ENCODE measurements at places on chromosomes 11 and 22. TPM values are rescaled to one million over a fixed set of nuclear protein-coding genes. Genes with fewer than 3 reads are reported as not detected.

- no peak for DNase-seq
- H3K27ac ChIP-seq, result no peak overlapping the region
- H3K27me3 ChIP-seq, result no peaks in the 10 kb centered on the region
Measured at GRCh38 chr11:108945341-108945740, 280.5 kb downstream of the DDX10 start.

DNA sequence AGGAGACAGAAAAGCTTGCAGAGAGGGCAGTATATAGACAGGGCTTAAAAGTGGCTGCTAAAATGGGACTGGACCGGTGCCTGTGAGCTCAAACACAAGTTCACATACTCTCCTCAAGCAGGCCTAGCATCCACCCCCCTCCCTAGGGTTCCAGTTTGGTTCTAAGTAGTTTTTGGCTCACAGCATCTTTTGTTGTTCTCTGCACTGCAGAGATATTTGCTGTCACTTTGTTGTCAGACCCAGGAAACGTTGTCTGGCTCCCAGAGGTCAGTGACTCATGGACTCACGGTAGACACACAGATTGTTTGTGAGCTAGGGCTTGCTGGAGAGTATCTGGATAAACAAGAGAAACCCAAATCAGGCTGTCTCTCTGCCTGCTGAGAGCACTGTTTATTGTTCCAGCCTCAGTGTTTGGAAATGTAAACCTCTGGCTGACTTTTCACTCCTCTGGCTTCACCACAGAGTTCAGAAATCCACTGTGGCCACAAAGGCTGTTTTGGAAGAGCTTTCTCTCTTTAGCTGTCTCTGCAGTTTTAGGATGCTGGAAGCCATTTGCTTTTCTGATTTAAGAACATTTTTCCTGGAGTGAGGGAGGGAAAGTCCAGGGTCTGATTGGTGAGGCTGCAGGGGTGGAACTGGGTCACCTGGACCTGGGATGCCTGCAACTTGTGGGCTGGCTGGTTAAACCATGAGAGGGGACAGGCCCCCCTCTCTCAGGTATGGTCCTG lies 303.7 kb upstream of the PLET1 start:
- H3K27ac ChIP-seq, result no peak overlapping the region
- no peak for DNase-seq
- no peak overlapping the region for H3K4me3 ChIP-seq
- no peaks in the 10 kb centered on the region for H3K27me3 ChIP-seq

SAAL1 gene
- 39.8 TPM for total RNA-seq

- peaks cover 20% of the 10 kb centered on the region for H3K4me1 ChIP-seq
- H3K36me3 ChIP-seq, result peaks cover 9% of the 10 kb centered on the region
- no peak overlapping the region for H3K27ac ChIP-seq
- H3K4me3 ChIP-seq, result no peak overlapping the region
Measured at GRCh38 chr11:46504817-46505613, 88.8 kb downstream of the AMBRA1 start.

DNA sequence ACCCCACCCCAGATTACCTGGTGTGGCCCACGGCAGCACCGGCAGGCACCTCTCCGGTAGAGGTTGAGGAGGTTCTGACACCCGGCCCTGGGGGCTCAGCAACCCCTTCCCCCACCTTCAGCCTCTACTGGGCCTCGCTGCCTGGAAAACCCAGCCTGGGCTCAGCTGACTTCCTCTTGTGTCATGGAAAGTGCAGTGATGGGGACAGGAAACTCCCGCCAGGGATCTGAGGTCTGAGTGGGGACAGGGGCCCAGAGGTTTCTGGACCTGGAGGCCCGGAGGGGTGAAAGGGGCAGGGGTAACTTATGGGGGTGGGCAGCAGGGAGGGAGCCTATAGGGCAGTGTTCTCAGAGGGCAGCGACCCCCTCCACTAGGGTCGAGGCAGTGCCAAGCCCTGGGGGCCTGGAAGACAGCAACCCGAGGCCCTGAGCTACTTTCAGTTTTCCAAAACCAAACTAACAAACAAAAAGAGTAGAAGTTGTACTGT lies 10.0 kb upstream of the CD5 start:
- H3K4me1 ChIP-seq, result peaks cover 12% of the 10 kb centered on the region
- H3K27ac ChIP-seq, result no peak overlapping the region
- H3K36me3 ChIP-seq, result peaks cover 8% of the 10 kb centered on the region
- no peak for DNase-seq

- no peaks in the 10 kb centered on the region for H3K27me3 ChIP-seq
- peaks cover 19% of the 10 kb centered on the region for H3K36me3 ChIP-seq
- H3K4me1 ChIP-seq, result peaks cover 1% of the 10 kb centered on the region
- no peak for DNase-seq
- no peak overlapping the region for H3K27ac ChIP-seq
- no peak overlapping the region for H3K4me3 ChIP-seq
Measured at GRCh38 chr11:69664901-69665300, 10.3 kb downstream of the LTO1 start.

- peaks cover 26% of the 10 kb centered on the region for H3K4me1 ChIP-seq
- H3K4me3 ChIP-seq, result peak overlapping the region; percentile 100
- DNase-seq, result no peak
- H3K27me3 ChIP-seq, result no peaks in the 10 kb centered on the region
- H3K27ac ChIP-seq, result peak overlapping the region; percentile 99
Measured at GRCh38 chr11:57713835-57714234, 1.4 kb downstream of the TMX2 start.

DNA sequence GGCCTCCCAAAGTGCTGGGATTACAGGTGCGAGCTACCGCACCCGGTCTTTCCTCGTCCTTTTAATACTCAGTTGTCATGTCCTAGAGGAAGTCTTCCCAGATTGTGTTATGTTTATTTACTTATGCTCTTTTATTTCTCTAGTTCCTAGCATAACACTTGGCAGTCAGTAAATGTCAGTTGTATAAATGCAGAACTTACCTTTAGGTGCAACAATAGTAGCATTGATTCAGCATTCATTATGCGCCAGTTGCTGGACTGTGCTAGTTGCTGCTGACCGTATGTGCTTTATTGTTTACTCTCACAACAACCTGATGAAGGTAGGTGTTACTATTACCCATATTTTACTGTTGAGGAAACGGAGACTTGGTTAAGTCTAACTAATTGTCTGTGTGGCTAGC lies 20.8 kb downstream of the QSER1 start:
- H3K27me3 ChIP-seq, result no peaks in the 10 kb centered on the region
- H3K27ac ChIP-seq, result peak overlapping the region; percentile 20
- H3K4me3 ChIP-seq, result no peak overlapping the region
- H3K4me1 ChIP-seq, result peaks cover 48% of the 10 kb centered on the region
- DNase-seq, result no peak

RFPL3 gene
- not detected for total RNA-seq

GRCh38 chr11:72525466-72525865 lies 91.1 kb upstream of the CLPB start:
- H3K4me3 ChIP-seq, result no peak overlapping the region
- no peak overlapping the region for H3K27ac ChIP-seq
- no peaks in the 10 kb centered on the region for H3K36me3 ChIP-seq
- H3K27me3 ChIP-seq, result no peaks in the 10 kb centered on the region
- DNase-seq, result peak; percentile 29

DNA sequence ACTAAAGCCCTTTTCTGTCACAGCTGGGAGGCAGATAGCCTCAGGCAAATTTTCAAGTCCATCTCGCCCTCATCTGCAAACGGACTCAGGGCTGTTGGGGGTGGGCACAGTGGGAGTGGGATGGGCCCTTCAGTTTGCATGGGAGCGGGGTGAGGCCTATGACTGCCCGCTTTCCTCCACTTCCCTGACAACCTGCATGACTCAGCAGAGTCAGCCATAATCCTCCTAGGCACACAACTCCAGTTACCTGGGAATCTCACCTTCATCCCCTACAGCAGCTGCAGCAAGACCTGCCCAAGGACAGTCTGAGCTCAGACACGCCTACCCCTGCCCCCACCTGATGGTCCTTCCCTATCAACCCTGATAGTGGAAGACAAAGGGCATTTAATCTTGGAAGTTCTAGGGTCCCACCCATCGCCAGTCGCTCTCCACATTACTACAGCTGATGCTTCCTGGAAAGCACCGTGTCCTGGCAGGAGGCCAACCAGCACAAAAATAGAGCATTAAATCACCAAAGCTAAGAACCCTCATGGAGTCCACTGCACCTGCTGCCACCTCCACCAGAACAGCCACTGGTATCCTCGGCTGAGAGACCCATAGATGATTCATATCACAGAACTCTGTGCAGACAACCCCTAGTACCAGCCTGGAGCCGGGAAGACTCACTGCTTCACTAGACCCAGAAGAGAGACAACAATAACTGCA lies 319.3 kb downstream of the DCDC1 start:
- H3K4me1 ChIP-seq, result peaks cover 24% of the 10 kb centered on the region
- no peak overlapping the region for H3K27ac ChIP-seq
- no peak for DNase-seq
- no peak overlapping the region for H3K4me3 ChIP-seq
- peaks cover 25% of the 10 kb centered on the region for H3K36me3 ChIP-seq

DNA sequence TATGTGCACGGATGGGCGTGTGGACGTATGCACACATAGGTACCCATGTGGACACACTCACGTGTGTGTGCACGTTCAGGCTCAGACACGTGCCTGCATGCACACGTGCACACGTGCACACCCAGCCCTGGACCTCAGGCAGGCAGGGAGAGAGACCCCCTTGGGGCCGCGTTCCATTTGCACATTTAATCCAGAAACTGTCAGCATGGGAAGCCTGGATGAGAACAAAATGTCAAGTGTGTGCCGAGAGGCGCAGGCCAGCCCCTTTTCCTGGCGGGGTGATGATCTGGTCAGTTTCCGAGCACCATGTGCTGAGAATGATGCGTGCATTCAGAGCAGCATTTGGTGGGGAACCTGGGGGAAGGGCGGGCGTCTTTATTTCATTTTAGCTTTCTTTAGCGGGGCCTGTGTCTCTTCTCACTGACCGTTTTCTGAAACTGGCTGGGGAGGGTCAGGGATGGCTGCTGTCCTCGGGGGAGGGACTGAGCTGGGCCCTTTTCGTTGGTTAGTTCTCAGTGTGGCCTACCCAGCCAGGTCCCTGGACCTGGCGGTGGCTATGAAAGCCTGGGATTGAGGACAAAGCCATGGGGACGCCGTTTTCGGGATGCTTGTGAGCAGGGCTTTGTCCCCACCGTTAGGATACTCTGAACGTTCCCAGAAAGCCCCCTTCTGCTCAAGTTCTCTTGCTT lies 96.3 kb downstream of the KCNQ1 start:
- no peak overlapping the region for H3K27ac ChIP-seq
- peaks cover 86% of the 10 kb centered on the region for H3K27me3 ChIP-seq
- no peaks in the 10 kb centered on the region for H3K36me3 ChIP-seq

GRCh38 chr11:15885854-15886253 lies 470.5 kb downstream of the SOX6 start:
- no peak for DNase-seq
- H3K4me1 ChIP-seq, result peaks cover 2% of the 10 kb centered on the region
- no peak overlapping the region for H3K4me3 ChIP-seq

- no peaks in the 10 kb centered on the region for H3K36me3 ChIP-seq
- peak; percentile 62 for DNase-seq
- H3K4me1 ChIP-seq, result peaks cover 35% of the 10 kb centered on the region
- H3K27me3 ChIP-seq, result peaks cover 71% of the 10 kb centered on the region
- H3K4me3 ChIP-seq, result peak overlapping the region; percentile 94
- no peak overlapping the region for H3K27ac ChIP-seq
Measured at GRCh38 chr11:27722117-27722952, 22.1 kb upstream of the BDNF start.

- no peak for DNase-seq
- peaks cover 72% of the 10 kb centered on the region for H3K4me1 ChIP-seq
- no peaks in the 10 kb centered on the region for H3K27me3 ChIP-seq
- peaks cover 19% of the 10 kb centered on the region for H3K36me3 ChIP-seq
- no peak overlapping the region for H3K4me3 ChIP-seq
- peak overlapping the region; percentile 98 for H3K27ac ChIP-seq
Measured at GRCh38 chr11:128573638-128574037, 13.7 kb downstream of the ETS1 start.

GLB1L3 gene
- total RNA-seq, result 35.9 TPM

TSSK2 gene
- not detected for total RNA-seq

SCO2 gene
- 1.5 TPM for total RNA-seq

DNA sequence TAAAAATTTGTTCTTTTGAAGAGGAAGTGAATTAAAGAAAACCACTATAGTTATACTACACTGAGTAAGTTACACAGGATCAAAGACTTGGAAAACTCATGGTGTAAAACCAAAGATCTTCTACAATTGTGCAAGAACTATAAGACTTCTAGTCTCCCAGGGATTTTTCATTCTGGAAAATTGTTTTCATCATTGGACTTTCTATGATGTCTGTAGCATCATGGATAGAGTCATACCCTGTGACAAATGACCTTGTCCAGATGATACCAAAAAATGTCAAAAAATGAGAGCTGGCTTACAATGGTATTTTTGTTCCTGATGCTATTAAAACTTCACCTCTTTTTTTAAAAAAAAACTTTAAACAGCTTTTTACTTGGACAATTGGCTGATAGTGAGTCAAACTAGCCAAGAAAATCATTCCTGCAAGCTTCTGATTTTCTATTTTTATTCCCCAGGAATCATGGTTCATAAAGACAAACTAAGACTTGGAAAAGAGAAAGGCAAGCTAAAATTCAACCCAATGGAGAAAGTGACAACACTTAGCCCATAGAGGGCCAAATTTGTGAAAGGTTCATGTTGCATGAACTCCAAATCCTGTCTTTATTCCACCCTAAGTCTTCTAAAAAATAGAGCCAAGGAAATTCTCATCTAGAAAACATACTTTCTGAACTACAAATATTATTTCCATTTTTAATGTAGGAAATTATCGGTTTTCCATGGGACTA lies 30.7 kb downstream of the ME3 start:
- no peaks in the 10 kb centered on the region for H3K27me3 ChIP-seq
- no peak overlapping the region for H3K4me3 ChIP-seq
- no peak overlapping the region for H3K27ac ChIP-seq
- DNase-seq, result no peak
- peaks cover 4% of the 10 kb centered on the region for H3K4me1 ChIP-seq

- peaks cover 43% of the 10 kb centered on the region for H3K4me1 ChIP-seq
- no peaks in the 10 kb centered on the region for H3K36me3 ChIP-seq
- H3K4me3 ChIP-seq, result no peak overlapping the region
- peak overlapping the region; percentile 29 for H3K27ac ChIP-seq
Measured at GRCh38 chr22:27416511-27417420, 384.8 kb downstream of the MN1 start.

GRCh38 chr22:35684270-35684700 lies 33.4 kb upstream of the APOL5 start:
- no peaks in the 10 kb centered on the region for H3K4me1 ChIP-seq
- H3K27ac ChIP-seq, result no peak overlapping the region
- peaks cover 3% of the 10 kb centered on the region for H3K27me3 ChIP-seq
- peak; percentile 39 for DNase-seq
- peaks cover 10% of the 10 kb centered on the region for H3K36me3 ChIP-seq

KRTAP5-8 gene
- not detected for total RNA-seq

DNA sequence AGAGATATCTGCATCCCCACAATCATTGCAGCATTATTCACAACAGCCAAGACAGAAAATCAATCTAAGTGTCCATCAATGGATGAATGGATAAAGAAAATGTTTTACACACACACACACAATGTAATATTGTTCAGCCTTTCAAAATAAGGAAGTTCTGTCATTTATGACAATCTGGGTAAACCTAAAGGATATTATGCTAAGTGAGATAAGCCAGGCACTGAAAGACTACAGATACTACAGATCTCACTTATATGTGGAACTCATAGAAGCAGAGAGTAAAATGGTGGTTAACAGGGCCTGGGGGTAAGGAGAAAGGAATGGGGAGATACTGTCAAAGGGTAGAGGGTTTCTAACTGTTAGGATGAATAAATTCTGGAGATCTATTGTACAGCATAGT lies 36.0 kb upstream of the EED start:
- H3K4me1 ChIP-seq, result no peaks in the 10 kb centered on the region
- DNase-seq, result no peak
- no peaks in the 10 kb centered on the region for H3K36me3 ChIP-seq
- H3K4me3 ChIP-seq, result no peak overlapping the region
- no peak overlapping the region for H3K27ac ChIP-seq

GRCh38 chr11:61777234-61778090 lies 14.9 kb downstream of the TMEM258 start:
- DNase-seq, result peak; percentile 83
